ENCODE measurements at places on chromosomes 2 and 18.

GRCh38 chr2:18630101-18630500 lies 40.7 kb upstream of the NT5C1B start:
- no peak for DNase-seq

DNA sequence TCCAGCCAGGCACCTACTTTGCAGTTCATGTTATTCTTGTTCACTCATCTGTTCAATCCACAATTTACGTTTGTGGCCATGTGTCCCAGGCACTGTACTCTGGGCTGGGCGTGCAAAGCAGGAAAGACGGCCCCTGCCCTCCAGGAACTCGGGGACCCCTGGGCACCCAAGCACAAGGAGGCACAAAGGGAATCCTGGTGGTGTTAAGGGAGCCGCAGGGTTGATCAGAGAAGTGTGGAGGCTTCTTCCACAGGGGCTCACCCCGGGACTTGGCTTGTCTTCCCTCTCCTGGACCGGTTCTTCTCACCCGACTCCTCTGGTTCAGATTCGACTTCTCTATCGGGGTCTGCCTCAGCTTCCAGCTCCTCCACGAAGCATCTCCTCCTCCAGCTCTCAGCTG lies 230.5 kb downstream of the BCL2 start:
- DNase-seq = no peak

DNA sequence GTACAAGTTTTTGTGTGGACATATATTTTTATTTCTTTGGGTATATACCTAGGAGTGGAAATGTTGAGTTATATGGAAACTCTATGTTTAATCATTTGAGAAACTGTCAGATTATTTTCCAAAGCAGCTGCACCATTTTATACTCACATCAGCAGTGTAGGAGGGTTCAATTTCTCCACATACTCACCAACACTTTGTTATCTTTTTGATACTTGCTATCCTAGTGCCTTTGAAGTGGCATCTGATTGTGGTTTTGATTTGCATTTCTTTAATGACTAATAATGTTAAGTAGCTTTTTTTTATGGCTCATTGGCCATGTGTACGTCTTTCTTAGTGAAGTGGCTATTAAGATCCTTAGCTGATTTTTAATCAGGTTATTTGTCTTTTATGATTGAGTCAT lies 64.7 kb upstream of the SLC8A1 start:
- no peak for DNase-seq

DNA sequence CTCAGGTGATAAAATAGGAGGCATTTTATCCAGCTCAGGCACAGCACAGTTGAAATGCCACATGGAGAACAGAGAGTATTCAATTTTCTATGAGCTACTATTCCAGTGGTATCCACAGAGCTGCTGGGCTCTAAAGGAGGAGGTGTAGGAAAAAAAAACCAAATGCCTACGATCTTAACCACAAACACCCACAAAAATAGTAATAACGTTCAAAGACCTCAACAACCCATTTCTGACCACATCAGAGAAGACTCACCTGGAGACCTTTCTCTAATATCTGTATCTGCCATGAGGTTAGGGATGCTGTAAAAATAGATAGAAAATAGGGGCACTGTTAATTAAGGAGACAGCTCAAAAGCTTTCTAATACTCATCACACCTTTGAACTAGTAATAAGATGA lies 294.6 kb upstream of the PARD3B start:
- DNase-seq = no peak

- no peak for DNase-seq
Observed at GRCh38 chr2:190178066-190178722, 115.7 kb upstream of the MSTN start.

DNA sequence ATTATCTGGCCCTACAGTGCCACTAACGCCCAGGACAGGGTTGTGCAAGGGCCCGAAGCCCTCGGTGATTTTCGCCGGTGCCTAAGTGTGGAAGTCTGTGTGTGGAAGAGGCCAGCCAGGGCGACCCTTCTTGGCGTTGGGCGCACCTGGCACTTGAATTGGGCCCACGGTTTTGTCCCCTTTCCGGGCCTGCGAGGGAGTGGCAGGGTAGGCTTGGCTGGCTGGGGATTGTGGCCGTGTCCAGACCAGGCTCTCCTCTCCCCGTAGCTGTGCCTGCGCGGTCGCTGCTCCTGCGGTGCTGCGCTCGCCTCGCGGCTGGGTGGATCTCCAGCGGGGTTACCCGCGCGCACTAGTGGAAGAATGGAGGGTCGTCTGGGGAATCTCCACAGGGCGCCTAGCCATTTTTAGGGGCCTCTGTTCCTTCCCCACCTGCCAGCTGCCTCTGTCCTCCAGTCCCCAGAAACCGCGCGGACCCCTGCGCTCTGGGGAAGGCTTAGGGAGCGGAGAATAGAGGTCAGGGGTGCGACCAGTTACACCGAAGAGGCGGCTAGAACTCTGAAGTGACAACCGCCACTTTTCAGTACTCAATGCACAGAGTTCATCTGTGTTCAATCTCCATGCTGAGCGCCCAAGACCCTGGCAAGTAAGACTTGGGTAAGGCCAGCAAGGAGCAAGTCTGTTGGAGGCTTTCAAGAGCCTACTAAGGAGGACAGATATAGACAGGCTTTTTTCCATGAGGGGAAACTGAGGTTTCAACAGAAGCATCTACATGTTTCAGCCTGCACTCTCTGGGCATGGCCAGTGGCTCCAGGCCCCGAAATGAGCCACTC lies 16.0 kb downstream of the EVX2 start:
- DNase-seq = no peak

DNA sequence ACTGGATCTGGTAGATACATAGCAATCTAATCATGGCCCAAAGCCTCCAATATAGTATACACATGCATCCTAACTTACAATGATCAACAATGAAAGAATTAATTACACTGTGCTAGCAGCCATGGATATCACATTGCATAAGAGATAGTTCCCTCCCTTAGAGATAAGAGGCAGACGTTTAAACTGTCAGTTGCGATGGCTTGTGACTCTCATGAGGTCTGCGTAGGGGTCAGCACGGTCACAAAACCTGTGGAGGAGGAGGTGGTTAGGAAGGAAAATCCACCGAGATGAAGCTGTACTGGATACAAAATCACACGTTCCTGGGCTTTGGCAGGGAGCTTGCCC lies 800 bp upstream of the RALB start:
- DNase-seq = no peak

- no peak for DNase-seq
Observed at GRCh38 chr2:118521272-118521671, 326.2 kb downstream of the EN1 start.

DNA sequence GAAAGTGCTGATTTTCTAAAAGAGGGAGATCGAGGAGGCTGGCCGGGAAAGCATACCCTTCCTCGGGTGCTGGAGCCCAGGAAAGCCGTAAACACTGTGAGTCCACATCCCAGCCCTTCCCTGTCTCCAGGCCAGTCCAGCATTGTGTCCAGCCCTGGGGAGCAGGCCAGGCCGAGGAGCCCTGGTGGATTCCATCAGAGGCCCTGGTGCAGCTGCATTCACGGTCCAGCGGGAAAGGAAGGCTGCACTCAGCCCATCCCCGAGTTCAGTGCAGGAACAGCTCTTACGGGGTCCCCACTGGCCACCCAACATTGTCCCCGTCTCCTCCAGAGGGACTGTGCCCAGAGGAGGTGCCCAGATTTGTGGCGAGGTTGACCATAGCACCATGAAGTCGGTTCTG lies 218.6 kb downstream of the KLHL29 start:
- DNase-seq = no peak

GRCh38 chr2:43576981-43577892 lies 18.6 kb downstream of the THADA start:
- DNase-seq = no peak

DNA sequence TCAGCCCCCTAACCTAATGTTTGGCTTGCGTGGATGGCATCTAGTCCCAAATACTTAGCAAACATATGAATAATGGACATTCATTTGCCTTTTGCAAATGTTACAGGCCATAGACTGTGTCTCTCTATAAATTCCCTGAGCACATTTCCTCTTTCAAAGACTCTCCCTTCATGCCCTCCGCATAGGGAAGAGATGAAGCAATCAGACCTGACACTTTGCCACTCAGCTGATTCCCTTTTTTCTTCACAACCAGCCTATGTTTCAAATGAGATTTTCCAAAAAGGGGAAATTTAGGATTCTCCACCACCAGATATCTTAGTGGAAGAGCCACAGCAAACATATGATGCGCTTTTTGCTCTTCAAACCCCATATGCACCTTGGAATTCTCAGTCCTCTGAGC lies 453.7 kb downstream of the STK39 start:
- DNase-seq = no peak

DNA sequence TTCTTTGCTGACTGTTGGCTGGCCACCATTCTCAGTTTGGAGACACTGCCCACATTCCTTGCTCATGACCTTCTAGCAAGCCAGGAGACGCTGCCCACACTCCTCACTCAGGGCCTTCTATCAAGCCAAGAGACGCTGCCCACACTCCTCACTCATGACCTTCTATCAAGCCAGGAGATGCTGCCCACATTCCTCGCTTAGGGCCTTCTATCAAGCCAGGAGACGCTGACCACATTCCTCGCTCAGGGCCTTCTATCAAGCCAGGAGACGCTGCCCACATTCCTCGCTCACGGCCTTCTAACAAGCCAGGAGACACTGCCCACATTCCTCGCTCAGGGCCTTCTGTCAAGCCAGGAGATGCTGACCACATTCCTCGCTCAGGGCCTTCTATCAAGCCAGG lies 131.3 kb upstream of the CBLN2 start:
- DNase-seq = no peak

- no peak for DNase-seq
Observed at GRCh38 chr2:118097657-118098056, 9.4 kb downstream of the INSIG2 start.

DNA sequence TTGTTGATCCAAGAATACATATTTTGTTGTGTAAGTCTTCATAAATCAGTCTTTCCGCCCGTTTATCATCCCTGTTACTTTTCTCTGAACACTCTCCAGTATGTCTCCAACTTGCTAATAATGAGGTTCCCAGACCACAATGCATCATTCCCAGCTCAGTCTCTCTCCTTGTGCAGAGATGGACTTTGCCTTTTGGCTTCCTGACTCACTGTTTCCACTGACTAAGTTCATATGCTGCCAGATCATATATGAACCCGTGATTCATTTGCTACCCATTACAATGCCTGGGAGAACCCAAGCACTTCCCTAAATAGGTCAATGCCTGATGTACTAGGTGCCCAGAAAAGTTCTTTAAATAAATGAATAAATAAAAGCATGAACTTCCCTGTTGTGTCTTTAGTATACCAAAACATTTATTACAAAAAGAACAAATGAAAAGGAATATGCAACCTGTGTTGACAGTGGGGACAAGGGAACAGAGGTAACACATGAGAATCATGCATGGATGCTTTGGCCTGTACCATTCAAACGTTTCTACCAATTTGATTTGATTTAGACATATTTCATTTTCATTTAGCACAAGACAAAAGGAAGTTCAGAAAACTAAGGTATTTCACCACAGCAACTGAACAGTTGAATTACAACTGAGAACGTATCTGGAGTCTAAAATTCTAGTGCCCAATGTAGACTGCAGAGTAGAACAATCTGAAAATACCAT lies 215.4 kb upstream of the HNRNPA3 start:
- DNase-seq = no peak

- no peak for DNase-seq
Observed at GRCh38 chr2:31004257-31004656, 134.0 kb downstream of the GALNT14 start.

DNA sequence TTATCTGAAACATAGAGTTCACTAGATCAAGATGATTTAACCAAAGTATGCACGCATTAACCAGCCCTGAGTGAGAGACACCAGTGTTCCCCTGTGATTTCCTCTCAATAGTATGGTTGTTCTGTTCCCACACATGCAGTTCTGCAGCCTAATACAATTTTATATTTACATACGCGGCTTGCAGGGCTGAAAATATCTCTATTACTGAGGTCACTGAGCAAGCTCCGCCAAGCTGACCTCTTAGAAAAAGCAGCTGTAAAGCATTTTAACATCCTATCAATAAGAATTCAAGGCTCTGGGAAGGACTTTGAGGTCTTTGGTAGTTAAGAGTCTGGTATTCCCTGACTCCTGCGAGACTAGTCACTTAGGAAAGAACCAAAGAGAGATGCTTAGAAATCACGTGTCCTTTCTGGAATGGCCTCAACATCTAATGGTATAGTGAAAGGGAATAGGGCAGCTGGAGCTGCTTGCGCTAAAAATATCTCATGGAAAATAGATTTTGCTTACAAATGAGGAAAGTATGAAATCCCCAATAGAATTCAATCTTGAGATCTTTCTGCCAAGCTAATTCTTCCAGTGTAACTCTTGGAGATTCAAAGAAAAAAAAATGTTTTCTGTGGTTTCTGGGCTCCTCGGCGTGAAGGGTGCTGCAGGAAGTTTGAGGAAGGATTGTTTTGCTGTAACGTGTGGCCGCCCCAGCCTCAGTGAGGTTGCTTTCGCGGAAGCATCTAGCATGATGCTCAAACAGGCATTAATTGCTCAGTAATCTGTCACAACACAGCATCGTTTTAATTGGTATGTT lies 59.2 kb downstream of the DOCK10 start:
- no peak for DNase-seq

DNA sequence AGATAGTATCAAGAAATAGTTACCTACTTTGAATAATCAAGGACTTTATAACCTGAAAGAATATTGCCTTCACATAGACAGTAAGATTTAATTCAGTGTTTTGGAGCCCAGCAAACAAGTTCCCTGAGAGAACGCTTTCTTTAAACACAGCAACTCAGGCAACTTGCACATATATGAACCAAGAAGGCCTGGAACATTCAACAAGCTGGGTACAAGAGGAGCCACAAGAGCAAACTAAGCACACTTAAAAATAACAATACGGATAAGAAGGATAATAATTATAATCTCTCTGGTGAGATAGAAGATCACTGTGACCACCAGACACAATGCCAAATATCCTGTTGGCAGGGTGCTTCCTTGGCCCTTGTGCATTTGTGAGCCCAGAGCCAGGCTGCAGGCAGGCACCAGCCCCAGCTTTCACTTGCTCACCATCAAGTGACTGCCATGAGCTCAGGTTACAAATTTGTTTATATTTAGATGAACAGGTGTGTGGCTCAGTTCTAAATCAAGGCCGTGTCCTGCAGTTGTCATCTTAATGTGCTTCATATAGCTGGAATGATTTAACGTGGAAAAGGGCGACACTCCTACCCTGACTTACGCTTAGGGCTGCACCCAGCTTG lies 446.6 kb downstream of the IRS1 start:
- DNase-seq = no peak

GRCh38 chr2:159125858-159126257 lies 157.4 kb downstream of the TANC1 start:
- DNase-seq = no peak

GRCh38 chr2:176161825-176162626 lies 4.9 kb downstream of the HOXD3 start:
- no peak for DNase-seq

DNA sequence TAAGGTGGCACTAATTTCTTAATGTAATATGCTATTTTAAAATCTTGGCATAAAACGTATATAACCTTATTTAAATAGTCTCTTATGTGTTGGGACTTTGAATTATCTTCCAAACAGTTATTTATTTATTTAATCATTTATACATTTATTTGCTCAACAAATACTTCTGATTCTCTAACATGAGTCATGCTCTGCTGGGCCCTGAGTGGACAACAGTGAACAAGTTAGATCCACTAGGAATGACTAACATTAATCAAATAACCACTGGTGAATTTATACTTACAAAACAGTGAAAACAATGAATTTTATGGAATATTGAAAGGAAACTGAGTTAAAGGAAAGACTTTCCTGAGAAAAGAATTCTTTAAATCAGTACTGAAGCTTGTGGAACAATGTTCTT lies 1257.2 kb upstream of the CHAC2 start:
- no peak for DNase-seq
